ENCODE measurements at places on chromosomes 13 and 19. TPM values are rescaled to one million over a fixed set of nuclear protein-coding genes. Genes with fewer than 3 reads are reported as not detected.

Gene GALP
- total RNA-seq: not detected

Gene CYP4F8
- not detected for total RNA-seq

Gene GRIN3B
- 0.10 TPM for total RNA-seq

Gene ZNF878
- 0.39 TPM for total RNA-seq

Gene KIR2DL3
- not detected for total RNA-seq

Gene ZNF256
- 8.4 TPM for total RNA-seq

Gene GRK1
- total RNA-seq: not detected

Gene MEF2B
- total RNA-seq: 6.4 TPM

Gene PLK5
- not detected for total RNA-seq

Gene LMTK3
- total RNA-seq: 6.0 TPM

Gene ERICH6B
- not detected for total RNA-seq

DNA sequence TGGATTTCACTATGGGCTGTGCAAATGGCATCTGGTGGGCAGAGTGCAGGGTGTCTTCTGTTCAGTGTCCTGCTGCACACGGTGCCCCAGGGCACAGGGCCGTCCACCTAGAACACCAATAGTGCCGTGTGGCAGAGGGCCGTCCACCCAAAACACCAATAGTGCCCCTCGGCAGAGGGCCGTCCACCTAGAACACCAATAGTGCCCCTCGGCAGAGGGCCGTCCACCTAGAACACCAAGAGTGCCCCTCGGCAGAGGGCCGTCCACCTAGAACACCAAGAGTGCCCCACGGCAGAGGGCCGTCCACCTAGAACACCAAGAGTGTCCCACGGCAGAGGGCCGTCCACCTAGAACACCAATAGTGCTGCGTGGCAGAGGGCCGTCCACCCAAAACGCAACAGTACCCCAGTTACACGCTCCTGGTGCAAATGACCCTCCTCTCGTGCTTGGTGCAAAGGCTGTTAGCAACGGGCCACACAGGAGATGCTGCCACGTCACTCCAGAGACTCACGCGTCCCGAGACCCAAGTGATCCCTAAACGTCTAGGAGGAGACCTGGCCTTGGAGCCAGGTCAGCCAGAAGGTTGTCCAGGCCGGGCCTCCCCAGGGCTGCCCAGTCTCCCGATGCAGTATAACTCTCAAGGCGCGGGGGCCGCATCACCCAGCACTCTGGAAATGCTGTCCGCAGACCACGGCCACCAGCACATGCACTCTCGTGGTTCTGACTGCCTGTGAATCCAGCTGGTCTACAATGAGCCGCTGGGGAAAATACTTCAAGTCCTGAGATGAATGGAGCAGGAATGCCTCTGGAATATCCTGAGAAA, 51.5 kb downstream of the RASA3 start:
- H3K27me3 ChIP-seq: no peaks in the 10 kb centered on the region
- DNase-seq: no peak
- H3K27ac ChIP-seq: no peak overlapping the region

- H3K4me3 ChIP-seq: no peak overlapping the region
- no peaks in the 10 kb centered on the region for H3K4me1 ChIP-seq
- H3K27me3 ChIP-seq: no peaks in the 10 kb centered on the region
- no peak overlapping the region for H3K27ac ChIP-seq
Observed at GRCh38 chr19:7476777-7477494, 11.9 kb downstream of the PEX11G start.

DNA sequence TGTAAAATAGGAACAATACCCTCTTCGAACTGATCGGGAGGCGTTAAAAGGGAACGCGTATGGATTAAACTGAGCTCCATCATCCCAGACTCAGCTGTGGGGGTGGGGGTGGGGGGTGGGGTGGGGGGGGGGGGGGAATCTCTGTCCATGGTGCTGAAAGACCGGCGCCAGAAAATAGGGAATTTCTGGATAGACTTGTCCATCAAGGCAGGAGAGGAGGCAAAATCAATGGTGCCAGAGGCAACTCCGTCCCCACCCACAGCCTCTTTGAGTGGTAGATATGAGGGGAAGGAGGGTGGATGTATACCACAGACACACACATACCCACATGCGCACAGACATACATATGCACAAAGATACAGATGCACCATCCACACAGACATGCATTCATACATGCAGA, 37.4 kb downstream of the ZNF787 start:
- peaks cover 22% of the 10 kb centered on the region for H3K27me3 ChIP-seq
- no peak overlapping the region for H3K27ac ChIP-seq
- no peak overlapping the region for H3K4me3 ChIP-seq
- no peak for DNase-seq
- H3K36me3 ChIP-seq: no peaks in the 10 kb centered on the region

- peaks cover 6% of the 10 kb centered on the region for H3K27me3 ChIP-seq
- no peaks in the 10 kb centered on the region for H3K4me1 ChIP-seq
- no peak overlapping the region for H3K27ac ChIP-seq
- no peak for DNase-seq
- no peaks in the 10 kb centered on the region for H3K36me3 ChIP-seq
- H3K4me3 ChIP-seq: no peak overlapping the region
Observed at GRCh38 chr13:97528518-97528917, 94.5 kb downstream of the RAP2A start.

GRCh38 chr19:6164906-6165531, 29.6 kb downstream of the ACSBG2 start:
- no peak overlapping the region for H3K27ac ChIP-seq
- H3K4me1 ChIP-seq: peaks cover 19% of the 10 kb centered on the region
- H3K4me3 ChIP-seq: no peak overlapping the region

GRCh38 chr19:10816691-10817090, 19.3 kb downstream of the TMED1 start:
- H3K27ac ChIP-seq: no peak overlapping the region
- H3K36me3 ChIP-seq: peaks cover 9% of the 10 kb centered on the region
- peaks cover 19% of the 10 kb centered on the region for H3K4me1 ChIP-seq
- H3K4me3 ChIP-seq: no peak overlapping the region

DNA sequence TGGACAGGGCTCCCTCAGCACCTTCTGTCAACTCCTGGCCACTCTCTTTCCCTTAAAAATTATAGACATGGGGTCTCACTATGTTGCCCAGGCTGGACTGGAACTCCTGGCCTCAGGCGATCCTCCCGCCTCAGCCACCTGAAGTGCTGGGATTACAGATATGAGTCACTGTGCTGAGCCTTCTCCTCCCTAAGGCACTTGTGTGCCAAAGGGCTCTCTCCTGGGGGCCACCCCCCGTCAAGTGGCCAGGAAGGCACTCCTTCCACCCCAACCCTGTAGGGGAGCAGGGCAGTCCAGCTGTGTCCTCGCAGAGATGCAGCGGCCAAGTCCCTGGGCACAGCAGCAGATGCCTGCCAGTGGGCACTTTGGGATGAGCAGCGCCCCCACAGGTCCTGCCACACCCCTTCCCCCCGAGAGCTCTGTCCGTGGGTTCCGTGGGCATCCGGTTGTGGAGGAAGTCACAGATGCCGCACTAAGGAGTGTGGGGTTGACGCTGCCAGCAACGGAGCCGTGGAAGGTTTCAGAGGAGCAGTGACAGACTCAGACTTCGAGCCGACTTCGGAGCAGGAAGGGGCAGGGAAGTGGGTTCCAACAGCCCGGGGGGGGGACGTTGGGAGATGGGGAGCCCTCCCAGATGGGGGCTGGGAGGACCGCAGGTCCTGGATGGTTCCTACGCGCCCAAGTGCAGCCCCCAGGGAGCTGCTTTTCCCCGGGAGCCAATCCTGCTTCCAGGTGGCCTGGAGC, 3.3 kb upstream of the UQCR11 start:
- no peaks in the 10 kb centered on the region for H3K27me3 ChIP-seq
- H3K4me3 ChIP-seq: peak overlapping the region; percentile 58
- no peak for DNase-seq
- H3K36me3 ChIP-seq: peaks cover 10% of the 10 kb centered on the region
- peak overlapping the region; percentile 54 for H3K27ac ChIP-seq
- peaks cover 64% of the 10 kb centered on the region for H3K4me1 ChIP-seq

DNA sequence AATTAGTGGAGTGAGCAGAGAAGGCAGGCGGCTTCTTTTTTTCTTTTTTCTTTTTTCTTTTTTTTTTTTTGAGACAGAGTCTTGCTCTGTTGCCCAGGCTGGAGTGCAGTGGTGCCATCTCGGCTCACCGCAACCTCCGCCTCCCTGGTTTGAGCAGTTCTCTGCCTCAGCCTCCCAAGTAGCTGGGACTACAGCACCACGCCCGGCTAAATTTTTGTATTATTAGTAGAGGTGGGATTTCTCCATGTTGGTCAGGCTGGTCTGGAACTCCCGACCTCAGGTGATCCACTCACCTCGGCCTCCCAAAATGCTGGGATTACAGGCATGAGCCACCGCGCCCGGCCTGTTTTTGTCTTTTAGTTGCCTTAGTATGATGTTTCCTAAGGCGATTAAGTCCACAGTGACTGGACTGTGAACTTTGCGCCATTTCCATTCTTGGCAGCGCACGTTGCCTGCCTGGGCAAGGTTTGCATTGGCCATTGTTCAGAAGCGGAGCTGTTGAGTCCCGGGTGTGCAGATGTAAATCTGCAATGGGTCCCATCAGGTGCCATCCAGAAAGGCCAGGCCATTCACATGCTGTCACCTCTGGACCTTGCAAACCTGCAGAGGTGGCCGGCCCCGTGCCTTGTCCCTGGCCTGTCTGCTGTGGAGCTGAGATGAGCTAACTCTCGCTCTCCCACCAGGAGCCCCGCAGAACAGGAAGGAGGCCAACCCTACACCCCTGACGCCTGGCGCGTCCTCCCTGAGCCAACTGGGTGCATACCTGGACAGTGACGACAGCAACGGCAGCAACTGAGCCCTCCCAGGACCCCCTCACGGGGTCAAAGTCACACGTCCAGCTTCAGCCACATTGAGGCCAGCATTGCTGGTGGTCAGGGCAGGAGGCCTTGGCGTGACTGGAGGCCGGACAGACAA, 10.9 kb upstream of the SHD start:
- no peak overlapping the region for H3K27ac ChIP-seq
- no peak overlapping the region for H3K4me3 ChIP-seq
- peaks cover 18% of the 10 kb centered on the region for H3K4me1 ChIP-seq
- peaks cover 25% of the 10 kb centered on the region for H3K36me3 ChIP-seq
- no peaks in the 10 kb centered on the region for H3K27me3 ChIP-seq
- DNase-seq: no peak

- H3K27ac ChIP-seq: peak overlapping the region; percentile 85
- peak; percentile 84 for DNase-seq
- peaks cover 58% of the 10 kb centered on the region for H3K4me1 ChIP-seq
- no peaks in the 10 kb centered on the region for H3K27me3 ChIP-seq
- no peaks in the 10 kb centered on the region for H3K36me3 ChIP-seq
Observed at GRCh38 chr19:13847407-13848339, 29.3 kb upstream of the NANOS3 start.

- no peaks in the 10 kb centered on the region for H3K27me3 ChIP-seq
- H3K27ac ChIP-seq: no peak overlapping the region
- no peak for DNase-seq
- H3K36me3 ChIP-seq: no peaks in the 10 kb centered on the region
- no peak overlapping the region for H3K4me3 ChIP-seq
Observed at GRCh38 chr19:13961826-13962698, 9.8 kb downstream of the DCAF15 start.

GRCh38 chr13:23922005-23922932, 25.0 kb upstream of the C1QTNF9B start:
- H3K4me3 ChIP-seq: no peak overlapping the region
- H3K27me3 ChIP-seq: peaks cover 50% of the 10 kb centered on the region
- H3K4me1 ChIP-seq: no peaks in the 10 kb centered on the region
- DNase-seq: no peak
- H3K27ac ChIP-seq: no peak overlapping the region
- no peaks in the 10 kb centered on the region for H3K36me3 ChIP-seq

DNA sequence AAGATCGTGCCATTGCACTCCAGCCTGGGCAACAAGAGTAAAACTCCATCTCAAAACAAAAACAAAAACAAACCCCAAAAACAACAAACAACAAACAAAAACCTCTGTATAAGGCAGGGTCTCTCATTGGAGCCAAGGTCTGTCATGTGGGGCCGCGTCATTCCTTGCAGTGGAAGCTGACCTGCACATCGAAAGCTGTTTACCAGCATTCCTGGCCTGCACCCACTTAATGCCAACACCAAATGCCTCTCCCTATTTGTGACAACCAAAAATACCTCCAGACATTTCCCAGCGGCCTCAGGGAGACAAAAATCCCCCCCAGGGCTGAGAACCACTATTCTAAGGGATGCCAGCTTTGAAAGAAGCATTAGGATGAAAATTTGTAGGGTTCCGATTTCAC, 1.2 kb downstream of the CPAMD8 start:
- no peak for DNase-seq
- H3K27me3 ChIP-seq: peaks cover 45% of the 10 kb centered on the region
- no peak overlapping the region for H3K27ac ChIP-seq
- H3K4me3 ChIP-seq: no peak overlapping the region
- H3K36me3 ChIP-seq: peaks cover 6% of the 10 kb centered on the region
- no peaks in the 10 kb centered on the region for H3K4me1 ChIP-seq

DNA sequence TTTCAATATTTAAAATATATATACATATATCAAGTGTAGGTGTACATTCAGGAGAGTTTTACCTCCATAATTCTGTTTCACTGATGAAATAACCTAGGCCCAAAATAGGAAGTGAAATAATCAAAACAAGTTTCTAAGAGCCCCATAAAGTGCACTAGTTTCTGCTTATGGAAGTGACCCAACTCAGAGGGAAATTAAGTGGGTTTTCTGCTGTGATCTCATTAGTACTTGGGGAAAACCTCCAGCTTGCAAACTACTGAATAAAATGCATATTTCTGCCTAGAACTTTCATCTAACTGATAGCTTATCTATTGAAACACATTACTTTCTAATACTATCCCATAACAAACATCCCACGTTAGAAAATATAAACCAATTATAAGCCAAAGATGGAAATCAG, 45.4 kb upstream of the MIR17HG start:
- H3K27me3 ChIP-seq: peaks cover 10% of the 10 kb centered on the region
- H3K27ac ChIP-seq: no peak overlapping the region
- H3K36me3 ChIP-seq: no peaks in the 10 kb centered on the region
- no peaks in the 10 kb centered on the region for H3K4me1 ChIP-seq
- H3K4me3 ChIP-seq: no peak overlapping the region

DNA sequence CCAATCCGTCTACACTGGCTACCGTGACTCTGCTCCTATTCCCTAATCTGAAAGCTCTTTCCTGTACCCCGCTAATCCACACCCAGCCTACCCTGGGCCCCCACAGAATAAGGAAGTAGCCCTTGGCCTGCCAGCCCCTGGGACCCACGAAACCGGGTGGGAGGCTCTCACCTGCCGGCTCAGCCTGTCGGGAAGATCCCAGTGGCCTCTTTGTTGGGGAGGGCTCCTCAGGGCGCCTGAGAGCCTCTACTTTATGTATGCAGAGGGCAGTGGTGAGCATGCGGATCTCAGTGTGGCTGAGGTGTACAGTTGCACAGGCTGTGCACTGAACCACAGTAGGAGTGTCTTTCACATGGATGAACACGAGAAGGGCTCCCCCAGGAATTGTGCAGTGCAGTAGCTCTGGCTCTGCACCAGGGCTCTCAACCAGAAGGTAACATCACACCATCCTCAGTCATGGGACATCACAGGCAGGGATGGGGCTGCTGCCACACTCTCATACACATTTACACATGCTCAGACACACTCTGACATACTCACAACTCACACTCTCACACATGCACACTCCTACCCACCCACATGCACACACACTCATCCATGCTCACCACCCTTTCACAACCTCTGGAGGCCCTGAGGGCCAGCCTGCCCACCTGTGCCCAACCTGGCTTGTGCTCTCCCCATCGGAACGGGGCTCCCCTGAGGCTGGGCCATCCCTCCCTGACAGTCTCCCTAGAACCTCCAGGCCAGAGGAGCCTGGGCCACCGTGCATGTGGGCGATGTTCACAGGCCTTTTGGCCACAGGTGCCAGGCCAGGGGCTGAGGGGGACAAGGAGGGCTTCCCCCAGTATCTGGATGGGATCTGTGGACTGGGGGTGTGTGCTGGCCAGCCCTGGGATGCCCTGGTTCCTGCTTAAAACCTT, 135.0 kb downstream of the URI1 start:
- peaks cover 6% of the 10 kb centered on the region for H3K27me3 ChIP-seq
- H3K36me3 ChIP-seq: no peaks in the 10 kb centered on the region
- no peak for DNase-seq
- no peak overlapping the region for H3K27ac ChIP-seq
- H3K4me3 ChIP-seq: no peak overlapping the region
- H3K4me1 ChIP-seq: no peaks in the 10 kb centered on the region

Data from activated T-cell treated with anti-CD3 and anti-CD28 coated beads, Interleukin-2, amount 50 U/mL, for 72 hours (primary cell).